Natural killer cell (primary cell): ENCODE measurements at places on chromosomes 5 and 9.

GRCh38 chr5:137761566-137761965 is 7.4 kb upstream of the HNRNPA0 start:
- DNase-seq: no peak

DNA sequence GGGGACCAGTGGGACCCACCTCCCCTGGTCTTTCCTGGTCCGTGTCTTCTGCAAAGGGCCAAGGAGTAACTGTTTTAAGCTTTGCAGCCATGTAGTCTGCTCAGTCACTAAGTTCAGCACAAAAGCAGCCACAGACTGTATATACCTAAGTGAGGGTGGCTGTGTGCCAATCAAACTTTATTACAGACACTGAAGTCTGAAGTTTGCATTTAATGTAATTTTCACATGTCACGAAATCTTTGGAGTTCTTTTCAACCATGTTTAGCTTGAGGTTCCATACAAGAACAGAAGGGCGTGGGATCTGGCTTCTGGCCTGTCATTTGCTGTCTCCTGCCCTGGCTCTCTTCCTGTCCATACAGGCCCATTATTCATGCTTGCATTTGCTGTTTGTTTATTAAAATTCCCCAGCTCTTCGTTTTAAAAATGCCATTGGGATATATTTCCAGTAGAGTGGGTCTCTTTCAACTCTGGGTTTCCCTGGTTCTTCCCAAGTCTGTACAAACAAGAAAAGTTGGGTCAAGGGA is 64.2 kb upstream of the ECM2 start:
- no peak for DNase-seq

DNA sequence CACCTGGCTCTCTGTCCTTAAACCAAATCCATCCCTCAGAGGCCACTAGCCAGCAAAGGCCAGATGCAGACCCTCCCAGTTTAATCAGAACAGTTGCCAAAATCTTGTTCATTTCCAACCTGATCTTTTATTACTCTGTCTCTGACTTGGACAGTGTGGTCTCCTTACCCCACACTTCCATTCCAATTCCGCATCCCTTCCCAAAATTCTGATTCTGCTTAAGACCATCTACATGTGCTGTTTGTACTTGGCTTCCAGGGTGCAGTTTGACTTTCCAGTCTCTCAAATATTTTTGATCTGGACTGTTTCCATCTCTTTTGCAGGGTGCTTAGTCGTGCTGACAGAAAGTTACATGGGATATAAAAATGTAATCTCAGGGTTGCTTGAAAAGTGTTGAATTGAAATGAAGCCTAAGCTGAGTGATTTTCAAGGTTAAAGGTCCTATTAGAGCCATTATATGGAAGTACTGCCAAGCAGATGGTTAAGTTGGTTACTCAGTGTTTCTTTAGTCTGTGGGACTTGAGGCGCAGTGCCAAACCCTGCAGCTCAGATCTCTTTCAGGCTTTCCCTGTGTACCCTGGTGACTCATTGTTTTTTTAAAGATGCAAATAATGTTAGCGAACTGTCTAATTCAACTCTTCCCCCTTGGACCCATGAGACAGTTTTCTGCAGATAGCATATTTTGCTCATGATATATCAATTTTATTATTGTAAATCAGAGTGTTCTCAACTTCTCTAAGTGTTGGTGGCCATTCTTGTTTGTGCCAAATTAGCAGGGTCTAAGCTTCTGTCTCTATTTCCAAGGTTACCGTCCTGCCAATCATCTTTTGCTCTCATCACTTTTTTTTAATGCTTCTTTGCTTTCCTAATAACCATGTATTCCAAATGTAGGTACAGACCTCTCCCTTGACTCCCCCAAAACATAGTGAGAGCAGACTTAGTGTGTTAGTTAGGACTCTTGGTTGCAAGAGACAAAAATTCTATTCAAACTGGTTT is 18.2 kb upstream of the DCP2 start:
- no peak for DNase-seq

- DNase-seq: no peak
These were observed 7.2 kb downstream of the CYFIP2 start for GRCh38 chr5:157273131-157273556.

DNA sequence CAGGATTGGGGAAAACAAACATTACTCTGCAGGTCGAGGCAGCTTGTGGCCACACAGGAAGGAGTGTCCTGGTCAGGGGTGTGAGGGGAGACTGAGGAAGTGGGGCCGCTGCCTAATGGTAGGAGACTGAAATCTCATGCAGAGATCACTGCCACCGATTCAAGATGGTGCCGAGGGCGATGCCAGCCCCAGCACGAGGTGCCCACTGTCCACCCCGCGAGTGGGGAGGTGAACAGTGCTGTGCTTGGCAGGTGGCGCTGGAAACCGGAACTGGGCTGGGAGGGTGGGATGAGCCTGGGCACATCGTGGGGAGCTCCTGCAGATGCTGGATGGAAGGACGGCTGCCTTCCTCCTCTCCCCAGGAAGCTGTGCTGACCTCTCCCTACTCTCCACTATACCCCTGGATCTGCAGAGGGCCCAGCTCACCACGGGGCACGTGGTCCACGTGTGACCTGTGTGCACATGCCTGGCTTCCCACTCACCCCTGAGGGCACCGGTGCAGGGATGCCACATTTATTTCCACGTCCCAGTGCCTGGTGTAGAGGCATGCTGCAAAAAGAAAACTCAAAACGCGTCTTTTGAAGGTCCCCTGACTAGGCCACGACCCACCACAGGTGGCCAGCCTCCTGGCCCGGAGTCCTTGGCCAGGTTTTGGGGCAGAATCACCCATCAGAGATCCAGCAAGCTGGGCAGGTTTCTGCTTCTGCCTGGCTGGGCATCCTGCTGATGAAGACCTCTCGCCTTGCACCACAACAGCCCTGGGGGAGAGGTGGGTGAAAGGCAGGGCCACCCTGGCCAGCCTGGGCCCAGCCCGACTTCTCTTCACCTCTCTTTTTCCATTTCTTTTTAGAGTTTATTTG is 71.7 kb upstream of the FCN1 start:
- no peak for DNase-seq

- DNase-seq: no peak
These were observed 238.6 kb upstream of the ANKRD55 start for GRCh38 chr5:56471707-56472106.

GRCh38 chr5:112217843-112218579 is 201.1 kb downstream of the EPB41L4A start:
- no peak for DNase-seq

DNA sequence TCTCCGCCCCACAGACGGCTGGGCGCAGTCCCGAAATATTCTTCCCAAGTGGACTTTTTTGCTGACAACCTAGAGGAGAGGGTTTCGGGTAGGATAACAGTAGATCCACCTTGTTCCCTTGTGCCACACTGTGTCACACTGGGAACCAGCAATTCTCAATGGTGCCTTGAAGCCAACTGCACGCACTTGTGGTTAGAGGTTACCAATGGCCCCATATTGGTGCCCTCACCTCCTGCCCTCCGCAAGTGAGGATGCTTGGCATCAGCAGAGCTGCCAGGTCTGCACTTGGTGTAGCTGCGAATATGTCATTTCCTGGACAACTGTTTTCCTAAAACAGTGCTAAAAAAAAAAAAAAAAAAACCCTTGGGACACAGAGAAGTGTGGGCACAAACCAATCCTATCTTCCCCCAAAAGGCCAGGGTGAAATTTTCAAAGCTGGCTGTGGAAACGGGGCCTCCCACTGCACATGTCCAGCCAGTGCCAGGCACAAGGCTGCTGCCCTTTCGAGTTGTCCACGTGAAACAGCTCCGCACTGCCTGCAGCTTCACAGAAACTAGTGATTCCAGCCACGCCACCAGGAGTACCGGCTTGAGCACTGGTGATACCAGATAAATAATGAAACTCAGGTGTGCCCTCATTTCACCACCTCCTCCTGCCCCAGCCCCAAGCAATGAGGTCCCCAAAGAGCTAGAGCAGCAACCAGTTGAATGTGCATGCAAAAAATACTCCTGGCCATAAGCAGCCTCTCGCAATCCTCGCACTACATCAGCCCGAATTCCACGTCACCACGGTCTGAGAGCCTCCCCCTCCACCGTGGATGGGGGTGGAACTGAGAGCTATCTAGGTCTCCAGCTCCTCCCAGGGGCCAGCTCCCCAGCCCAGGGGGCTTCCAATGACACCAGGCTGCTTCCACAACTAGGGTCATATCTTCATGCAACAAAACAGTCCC is 51.2 kb downstream of the USP20 start:
- peak; percentile 53 for DNase-seq

DNA sequence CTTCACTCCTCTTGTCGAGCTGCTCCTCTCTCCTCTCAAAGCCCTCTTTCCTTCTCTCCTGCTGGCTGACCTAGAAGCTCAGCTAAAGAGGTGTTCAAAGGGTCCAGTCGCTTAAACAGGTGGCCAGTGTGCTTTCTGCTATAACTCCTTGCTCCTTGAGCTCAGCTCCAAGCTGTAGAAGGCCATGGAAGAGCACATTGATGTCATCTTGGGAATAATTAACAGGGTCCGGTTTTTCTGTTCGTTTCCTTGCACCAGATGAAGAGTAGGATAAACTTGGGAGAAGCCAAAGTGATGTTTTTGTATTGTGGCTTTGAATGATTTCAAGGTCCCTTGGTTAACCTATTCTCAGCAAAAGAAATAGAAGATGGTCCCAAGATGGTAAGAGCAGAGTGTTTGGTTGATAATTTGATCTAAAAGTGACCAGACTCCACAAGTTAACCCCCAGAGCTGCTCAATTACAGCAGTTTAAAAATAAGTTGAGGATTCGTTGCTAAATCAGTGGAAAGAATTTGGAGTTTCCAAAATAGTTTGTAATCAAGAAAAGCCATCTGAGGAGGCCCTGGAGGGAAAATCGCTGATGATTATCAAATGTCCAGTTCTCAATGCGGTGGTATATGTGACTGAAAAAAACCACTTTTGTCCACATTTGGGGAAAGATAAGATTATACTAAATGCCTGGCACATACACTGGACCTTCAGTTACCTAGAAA is 148.1 kb downstream of the DOCK8 start:
- DNase-seq: no peak

GRCh38 chr5:67543720-67544270 is 347.2 kb upstream of the CD180 start:
- no peak for DNase-seq

DNA sequence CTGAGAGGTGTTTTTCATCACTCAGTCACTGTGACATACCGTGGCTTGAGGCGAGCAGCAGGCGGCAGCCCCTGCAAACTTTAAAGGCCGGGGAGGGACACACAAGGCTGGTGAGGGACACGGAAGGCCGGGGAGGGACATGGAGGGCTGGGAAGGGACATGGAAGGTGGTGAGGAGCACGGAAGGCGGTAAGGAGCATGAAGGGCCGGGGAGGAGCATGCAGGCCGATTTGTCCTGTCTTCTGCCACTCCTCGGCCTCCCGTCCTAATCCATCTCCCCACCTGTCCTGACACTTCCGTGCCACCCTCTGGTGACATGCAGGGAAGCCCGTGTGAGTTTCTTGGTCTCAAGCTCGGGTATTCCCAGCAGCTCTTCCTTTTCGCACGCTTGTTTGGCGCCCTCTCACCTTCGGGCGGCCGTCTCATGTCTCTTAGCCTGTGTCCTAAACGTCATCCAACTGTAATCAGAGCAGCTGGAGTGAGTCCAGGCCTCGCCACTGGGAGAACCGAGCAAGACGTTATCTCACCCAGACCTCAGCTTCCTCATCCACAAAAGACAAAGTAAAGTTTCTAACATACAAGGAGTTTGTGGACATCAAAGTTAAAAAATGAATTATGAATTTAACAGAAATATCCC is 126.5 kb downstream of the MRPL36 start:
- DNase-seq: no peak

DNA sequence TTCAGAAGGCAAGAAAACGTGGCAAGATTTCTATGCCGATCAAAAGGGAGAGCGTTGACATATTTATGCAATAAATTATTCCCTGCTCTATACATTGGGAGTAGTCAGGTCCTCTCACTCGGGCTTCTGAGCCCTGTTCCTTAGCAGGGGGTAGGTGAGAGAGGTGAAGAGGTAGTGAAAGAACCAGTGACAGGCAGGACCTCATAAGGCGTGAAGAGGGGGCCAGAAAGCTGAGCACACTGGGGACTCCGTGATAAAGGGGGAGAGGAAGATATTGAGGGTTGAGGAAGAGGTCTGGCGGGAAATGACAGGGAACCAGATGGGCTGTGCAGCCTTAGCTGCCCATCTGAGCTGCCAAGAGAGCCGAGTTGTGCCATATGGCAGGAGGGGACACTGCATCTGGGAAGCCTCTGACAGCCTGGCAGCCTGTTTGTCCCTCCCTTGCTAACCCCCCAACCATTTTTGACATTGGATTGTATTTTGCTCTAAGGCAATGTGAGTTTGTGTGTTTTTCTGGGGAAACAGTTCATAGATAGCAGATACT is 782 bp upstream of the CDC20B start:
- DNase-seq: no peak

DNA sequence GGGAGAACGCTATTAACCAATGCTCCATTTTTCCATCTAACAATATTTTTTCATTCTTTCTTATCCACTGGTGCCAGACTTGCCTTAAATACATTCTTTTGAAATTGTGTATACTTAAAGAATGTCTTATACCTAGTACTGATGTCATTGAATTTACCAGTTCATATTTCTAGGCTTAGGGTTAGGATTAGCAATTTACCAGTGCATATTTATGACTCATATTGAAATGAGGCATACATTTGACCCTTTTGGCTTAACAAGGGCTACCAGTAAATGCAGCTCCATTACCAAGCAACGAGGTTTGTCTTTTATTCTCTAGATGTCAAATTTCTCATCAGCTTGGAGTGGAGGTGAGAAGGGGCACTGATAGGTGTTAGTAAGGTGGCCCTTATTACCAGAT is 89.5 kb downstream of the CDH9 start:
- DNase-seq: no peak

GRCh38 chr9:89943728-89944127 is 338.9 kb downstream of the GADD45G start:
- no peak for DNase-seq

DNA sequence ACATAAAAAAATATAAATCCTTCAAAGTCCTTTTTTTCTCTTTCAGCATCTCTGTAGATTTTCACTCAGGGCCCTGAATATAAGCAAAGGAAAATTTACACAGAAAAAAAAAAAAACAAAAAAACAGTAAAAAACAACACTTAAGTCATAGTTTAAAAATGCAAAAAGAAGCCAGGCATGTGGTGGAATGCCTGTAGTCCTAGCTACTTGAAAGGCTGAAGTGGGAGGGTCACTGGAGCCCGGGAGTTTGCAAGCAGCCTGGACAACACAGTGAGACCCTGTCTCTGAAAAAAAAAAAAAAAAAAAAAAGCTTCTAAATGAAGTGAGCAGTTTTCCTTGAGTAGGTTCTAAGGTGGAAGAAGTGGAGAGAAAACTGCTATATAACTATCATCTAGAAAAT is 55.0 kb upstream of the BNC2 start:
- no peak for DNase-seq

DNA sequence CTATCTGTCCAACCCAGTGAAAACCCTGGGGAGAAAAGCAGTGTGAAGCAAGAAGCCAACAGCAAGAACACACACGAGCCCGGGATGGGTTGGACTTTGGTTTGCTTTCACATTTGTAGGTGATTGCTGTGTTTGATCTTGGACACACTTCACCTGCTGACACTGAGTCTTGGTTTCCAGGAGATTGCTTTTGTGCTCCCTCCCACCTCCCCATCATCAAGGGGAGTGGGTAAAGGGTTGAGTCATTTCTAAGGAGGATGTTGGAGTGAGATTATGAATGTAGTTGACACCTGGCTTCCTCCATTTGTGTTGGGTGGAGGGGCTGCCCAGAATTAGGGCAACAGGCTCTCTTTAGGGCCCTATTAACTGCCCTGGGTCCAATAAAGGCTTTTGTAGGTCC is 37.5 kb downstream of the ANKDD1B start:
- DNase-seq: no peak

GRCh38 chr9:16002816-16003215 is 450.0 kb downstream of the CCDC171 start:
- DNase-seq: no peak
